ENCODE measurements at places on chromosomes 1 and 21.
A peak's percentile ranks its signal among the peaks of the same experiment; 100 is the strongest.

- no peak for DNase-seq
Measured at GRCh38 chr1:235327559-235328270, at the start of gene ARID4B. Gene ARID4B (minus strand): TSS chr1:235328179. CDS start chr1:235326919, 1,260 bp downstream.

GRCh38 chr1:43550598-43551246 lies 20.0 kb downstream of the PTPRF start:
- DNase-seq, result no peak

GRCh38 chr1:160423966-160424365 lies 23.6 kb downstream of the VANGL2 start:
- no peak for DNase-seq

- DNase-seq, result no peak
Measured at GRCh38 chr1:98086796-98087441, 166.1 kb upstream of the DPYD start.

DNA sequence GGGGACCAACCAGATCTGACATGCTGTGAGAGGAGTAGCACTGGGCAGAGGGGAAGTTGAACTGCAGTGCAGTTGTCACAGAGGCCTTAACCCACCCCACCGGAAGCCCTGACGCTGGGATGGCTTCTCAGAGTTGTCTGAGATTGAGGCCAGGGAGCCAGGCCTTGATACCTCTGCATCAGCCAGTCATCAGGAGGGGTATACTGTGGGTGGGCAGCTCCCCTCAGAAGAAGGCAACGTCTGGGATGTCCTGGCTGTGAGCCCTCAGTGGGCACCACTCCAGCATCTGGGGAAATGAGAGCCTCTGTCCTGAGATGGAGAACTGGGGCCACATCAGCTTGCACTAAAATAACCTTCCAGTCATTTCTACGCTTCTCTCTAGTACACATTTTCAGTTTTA lies 47.9 kb upstream of the BCAR3 start:
- no peak for DNase-seq

DNA sequence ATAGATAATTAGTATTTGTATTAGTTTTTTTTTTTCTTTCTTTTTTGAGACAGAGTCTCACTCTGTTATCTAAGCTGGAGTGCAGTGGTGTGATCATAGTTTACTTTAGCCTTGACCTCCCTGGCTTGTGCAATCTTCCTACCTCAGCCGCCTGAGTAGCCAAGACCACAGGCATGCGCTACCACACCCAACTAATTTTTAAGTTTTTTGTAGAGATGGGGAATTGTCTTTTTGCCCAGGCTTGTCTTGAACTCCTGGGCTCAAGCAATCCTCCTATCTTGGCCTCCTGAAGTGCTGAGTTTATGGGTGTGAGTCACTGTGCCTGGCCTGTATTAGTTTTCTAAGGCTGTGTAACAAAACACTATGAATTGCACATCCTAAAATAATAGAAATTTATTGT lies 58.3 kb downstream of the MSH4 start:
- DNase-seq, result no peak

DNA sequence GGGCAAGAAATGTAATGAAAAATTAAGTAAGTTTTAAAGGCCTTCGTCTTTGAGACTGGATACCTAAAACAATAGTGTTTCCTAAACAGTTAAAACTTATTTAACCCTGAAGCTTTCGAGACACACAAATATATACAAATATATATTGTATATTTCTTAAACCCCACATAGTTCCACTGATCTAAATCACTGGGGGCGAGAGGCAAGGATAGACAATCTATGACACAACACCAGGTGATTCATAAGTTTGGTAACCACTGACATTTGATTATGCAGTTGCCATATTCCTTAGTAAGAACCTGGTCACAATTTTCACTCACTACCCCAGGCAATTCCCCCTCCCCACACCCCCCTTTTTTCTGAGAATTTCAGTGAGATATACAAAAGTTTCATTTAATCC lies 55.3 kb upstream of the BOLA1 start:
- peak; percentile 42 for DNase-seq

DNA sequence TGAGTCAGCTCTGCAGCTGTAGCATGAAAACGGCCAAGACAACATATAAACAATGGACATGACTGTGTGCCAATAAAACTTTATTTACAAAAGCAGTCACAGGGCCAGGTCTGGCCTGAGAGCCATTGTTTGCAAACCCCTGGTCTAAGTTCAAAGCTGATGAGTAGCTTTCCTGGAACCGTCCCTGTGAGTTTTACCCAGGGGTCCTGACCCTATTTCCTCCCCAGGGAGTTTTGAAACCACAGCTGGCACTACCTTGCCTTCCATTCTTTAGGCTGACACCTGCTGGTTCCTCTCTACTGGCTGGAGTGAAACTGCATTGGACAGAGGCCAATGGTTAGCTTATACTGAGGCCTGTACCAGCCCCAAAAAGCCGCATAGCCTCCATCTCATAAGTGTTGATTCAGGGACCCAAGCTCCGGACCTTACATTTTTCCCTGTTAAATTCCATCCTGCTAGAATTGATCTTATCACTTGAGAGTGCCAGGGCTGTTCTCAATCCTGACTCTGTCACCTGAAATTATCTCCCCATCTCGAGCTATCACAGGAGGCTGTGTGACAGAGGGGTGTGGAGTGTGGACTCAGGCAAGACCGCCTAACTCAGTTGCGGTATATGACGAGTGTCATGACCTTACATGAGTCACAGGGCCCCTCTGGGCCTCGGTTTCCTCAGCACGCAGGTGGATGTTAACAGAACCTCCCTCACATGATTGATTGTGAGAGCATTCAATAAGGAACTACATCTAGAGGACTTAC lies 343.6 kb downstream of the NPHP4 start:
- no peak for DNase-seq

DNA sequence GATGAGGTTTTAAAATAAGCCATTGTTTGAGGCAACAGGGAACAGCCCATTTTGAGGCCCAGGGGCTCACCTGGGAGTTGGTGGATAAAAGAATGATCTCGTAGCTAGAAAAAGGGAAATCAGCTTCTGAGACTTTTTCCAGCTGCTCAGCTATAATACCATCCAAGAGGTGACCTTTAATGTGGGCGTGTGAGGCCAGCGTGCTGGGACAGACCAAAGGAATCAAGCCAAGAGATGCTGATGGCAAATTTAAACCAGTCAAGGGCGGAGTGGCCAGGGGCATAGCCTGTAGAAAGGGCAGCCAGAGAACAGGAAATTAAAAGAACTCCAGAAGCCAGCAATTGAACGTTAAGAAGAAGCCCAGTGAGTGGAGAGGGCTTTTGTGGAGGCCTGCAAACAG lies 132.6 kb downstream of the IER5 start:
- DNase-seq, result no peak

- no peak for DNase-seq
Measured at GRCh38 chr1:52887483-52887882, 34.1 kb downstream of the ECHDC2 start.

DNA sequence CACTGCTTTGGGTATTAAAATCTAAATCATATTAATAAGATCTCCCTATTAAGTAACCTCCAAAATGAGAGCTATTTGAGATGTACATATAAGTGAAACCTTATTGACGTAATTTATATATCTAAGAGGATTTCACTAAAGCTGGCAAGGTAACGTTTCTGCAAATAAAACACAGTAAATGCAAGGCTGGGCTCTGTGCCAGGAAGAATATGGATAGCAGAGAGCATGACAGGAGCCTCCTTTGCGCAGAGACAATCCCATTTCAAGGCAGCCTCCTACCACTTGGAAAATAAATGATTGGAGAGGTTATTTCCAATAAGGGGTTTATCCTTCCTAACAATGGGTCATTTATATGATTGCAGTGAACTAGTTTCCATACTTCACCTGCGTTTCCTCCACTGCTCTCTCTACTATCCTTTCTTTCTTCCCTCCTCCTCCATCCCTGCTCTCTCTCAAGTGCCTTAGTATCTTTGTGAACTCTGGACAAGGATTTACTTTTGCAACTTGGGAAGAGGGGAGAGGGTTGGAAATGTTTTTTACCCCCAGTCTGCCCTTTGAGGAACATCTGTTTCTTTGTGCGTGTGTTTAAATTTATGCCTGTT lies 3.0 kb upstream of the NFIA start:
- DNase-seq, result no peak

DNA sequence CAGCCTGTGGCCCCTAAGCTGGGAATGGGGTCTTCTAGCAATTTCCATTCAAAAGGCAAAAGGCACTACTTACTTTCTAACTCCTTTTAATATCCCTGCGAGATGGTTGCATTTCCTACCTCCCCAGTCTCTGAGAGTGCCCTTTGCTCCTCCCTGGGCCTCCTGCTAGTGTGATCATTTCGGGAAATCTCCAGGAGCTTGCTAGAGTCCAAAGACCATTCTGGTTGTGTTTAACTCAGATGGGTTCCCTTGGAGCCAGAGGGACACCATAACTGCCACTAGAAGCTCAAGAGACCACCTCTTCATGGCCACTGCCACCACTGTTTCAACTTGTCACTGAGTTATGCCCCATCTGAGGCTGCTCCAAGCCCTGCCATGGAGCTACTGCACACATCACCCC lies 34.4 kb upstream of the CYP4B1 start:
- no peak for DNase-seq

DNA sequence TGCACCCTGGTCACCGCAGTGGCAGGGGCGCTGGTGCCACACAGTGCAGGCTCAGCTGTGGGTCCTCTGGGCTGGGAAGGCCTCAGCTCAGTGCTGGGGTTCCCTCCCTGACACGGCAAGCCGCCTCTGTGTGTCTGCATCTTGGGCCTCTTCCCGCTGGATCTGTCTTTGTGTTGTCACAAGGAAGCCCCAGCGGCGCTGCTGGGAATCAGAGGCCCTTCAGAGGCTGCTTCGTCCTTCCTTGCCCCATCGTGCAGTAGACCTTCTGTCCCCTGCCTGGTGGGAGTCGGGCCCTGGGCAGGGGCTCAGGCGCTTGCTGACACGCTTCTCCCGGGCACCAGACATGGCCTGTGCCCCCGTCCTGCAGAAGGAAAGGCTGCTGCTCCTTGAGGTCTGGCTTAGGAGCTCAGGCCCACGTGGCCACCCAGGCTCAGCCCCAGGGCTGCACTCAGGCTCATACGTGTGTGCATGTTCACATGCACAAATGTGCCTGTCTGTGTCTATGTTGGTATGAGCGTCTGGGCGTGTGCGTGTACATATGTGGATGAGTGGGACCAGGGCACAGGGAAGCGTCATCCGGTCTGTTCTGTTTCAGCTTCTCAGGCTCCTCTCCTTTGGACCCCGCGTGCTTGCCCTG lies 24.3 kb upstream of the DIP2A start:
- no peak for DNase-seq

DNA sequence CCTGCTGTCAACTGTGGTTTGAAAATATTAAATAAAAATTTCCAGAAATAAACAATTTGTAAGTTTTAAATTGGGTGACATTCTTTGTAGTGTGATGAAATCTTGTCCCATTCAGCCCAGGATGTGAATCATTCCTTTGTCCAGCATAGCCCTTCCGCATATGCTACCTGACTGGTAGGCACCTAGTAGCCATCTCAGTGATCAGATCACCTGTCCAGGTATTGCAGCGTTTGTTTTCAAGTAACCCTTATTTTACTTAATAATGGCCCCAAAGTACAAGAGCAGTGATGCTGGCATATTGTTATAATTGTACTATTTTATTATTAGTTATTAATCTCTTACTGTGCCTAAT lies 351.6 kb upstream of the B3GALT2 start:
- no peak for DNase-seq

DNA sequence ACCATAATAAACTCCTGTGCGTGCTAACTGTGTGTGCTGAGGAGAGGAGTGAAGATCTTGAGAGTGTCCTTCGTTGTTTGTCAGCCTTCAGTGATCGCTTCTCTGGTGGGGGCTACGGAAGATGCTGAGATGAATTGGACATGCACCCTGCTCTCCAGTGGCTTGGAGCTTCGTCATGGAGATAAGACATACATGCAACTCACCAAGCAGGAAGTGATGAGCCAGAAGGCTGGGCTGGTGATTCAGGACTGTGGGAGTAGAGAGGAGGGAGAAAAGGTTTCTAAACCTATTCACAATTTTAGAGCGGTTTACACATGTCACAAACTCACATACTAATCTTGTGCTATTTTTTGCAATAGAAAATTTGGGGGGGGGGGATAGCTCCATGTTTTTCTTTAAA lies 128.9 kb upstream of the ADAR start:
- DNase-seq, result peak; percentile 73

GRCh38 chr1:6770751-6771440 lies 14.4 kb upstream of the CAMTA1 start:
- DNase-seq, result no peak

DNA sequence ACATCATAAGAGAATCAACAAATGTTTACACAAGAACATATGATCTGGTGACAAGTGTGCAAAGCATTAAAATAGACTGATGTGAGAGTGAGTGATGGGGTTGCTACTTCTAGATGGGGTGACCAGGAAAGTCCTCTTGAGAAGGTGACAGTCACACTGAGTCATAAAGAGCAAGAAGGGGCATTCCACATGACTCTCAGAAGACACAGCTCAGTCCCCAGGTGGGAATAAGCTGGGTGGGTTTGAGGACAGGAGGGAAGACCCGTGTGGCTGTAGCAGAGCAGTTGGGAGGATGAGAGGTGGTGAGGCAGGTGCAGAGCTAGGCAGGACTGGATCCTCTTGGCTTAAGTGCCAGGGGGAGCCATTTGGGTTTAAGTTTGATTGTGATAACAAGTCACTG lies 53.1 kb downstream of the TNR start:
- DNase-seq, result no peak

DNA sequence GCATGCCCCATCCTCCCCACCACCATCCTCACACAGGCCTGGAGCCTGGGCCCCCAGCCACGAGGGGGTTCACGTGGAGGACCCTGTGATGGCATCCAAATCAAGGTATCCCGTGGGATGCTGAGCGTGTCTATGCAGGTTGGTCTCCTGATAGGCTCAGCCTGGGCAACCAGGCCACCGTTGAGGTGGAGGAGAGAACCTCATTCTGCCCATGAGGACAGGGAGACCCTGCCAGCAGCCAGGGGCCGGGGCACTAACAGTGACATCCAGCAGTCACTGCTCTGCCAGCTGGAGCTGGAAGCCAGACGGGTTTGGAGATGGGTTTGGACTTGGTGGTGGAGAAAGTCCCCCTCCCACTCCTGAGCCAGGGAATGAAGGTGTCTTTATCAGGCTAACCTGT lies 582.8 kb downstream of the MATN1 start:
- DNase-seq, result no peak

- peak; percentile 40 for DNase-seq
Measured at GRCh38 chr1:92476071-92476631, 10.6 kb downstream of the GFI1 start.

DNA sequence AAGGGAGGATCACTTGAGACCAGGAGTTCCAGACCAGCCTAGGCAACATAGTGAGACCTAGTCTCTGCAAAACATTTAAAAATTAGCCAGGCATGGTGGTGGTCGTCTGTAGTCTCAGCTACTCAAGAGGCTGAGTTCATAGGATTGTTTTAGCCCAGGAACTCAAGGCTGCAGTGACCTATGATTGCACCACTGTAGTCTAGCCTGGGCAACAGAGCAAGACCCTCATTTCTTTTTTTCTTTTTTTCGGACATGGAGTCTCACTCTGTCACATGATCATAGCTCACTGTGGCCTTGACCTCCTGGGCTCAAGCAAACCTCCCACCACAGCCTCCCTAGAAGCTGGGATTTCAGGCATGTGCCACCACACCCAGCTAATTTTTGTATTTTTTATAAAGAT lies 31.9 kb upstream of the RCC2 start:
- DNase-seq, result no peak

DNA sequence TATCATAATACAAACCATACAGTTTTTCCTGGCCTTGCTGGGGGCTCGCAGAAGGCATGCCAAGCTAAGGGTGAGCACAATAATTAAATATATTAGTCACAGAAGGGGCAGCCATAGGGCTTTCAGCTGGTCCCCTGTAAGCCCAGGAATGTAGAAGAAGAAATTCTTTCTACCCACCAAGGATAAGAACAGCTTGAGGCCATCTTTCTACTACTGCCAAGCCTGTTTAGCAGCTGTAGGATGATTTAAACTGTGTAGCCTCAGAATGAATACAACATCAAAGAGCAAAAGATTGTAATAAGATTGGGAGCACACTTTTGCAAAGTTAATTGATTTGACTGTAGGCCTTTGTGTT lies 171.5 kb downstream of the LRRC7 start:
- DNase-seq, result no peak
